Esophagus squamous epithelium (tissue), 5 donors: ENCODE measurements at places on chromosomes 1 and 21.

DNA sequence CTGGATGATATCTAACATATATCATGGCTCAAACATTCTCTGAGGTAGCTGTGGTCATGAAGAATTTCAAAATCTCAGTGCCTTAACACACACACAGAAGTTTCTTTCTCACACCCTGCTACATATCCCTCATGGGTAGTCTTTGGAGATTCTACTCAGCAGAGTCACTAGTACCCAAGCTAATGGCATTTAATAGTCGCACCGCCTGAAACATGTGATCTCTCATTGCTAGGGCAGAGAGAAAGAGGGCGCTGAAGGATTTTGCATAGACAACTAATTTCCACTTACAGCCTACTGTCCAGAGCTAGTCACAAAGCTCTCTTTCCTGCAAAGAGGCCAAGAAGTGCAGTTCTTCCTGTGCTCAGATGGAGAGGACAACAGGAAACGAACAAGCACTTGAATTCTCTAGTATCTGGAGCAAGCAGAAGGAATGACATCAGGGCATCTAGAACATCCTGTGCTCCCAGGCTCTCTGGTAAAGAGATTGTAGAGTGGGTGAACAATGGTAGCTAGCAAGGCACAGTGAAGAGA, 183.4 kb upstream of the PTBP2 start:
- no peak for DNase-seq

DNA sequence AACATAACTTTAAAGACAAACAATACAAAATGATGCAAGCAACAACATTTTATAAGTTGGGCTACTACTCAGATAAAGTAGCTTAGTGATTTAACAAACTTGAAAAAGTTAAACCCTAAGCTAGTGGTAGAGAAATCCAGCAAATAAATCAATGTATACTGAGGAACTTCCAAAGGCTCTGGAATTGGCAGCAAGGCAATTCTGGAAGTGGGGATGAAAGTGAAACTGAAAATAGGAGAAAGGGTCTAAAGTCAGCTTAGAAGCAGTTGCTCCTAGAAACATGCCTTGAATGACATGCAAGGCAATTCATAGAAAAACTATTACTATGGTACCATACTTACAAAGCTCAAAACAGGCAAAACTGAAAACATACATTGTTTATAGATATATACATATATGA, 90.0 kb upstream of the CAMK1G start:
- no peak for DNase-seq

DNA sequence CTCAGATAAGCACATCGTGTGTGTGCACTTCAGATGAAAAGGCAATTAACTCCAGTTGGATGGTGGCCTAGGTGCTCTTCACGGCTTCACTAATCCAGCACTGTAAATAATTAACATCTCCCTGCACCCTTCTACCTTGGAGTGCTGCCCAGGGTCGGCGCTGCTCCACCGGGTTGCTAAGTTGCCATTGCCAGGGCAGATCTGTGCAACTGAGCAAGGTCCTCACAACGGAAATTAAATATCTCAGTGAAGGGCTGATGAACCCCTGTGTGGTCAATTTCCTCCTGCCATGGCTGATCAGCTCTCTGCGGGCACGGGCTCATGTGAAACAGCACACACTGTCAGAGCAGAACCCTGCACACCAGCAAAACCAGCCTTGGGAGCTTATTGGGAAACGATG, 63.2 kb downstream of the SYDE2 start:
- no peak for DNase-seq

DNA sequence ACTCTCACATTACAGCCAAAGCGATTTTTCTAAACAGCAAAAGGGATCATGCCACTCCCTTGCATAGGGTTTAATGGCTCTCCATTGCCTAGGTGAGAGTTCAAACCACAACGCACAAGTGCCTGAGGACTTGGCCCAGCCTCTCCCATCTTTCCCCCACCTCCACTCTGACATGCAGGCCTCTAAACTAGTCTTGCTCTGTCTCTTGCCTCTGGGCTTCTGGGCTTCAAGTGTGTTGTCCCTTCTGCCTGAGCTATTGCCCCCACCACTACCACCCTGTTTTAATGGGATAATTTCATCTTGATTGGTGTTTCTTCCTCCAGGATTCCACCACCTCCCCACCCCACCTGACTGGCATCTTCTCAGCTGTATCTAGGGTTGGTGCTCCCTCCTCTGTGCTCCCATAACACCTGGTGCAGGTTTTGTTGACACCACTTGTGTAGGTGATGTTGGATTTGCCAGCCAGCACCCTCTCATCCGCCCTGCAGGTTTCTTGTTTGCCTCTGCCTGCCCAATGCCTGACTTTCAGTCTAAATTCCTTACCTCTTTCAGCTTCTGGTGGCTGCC, 2.7 kb upstream of the ZBTB21 start:
- DNase-seq = no peak

DNA sequence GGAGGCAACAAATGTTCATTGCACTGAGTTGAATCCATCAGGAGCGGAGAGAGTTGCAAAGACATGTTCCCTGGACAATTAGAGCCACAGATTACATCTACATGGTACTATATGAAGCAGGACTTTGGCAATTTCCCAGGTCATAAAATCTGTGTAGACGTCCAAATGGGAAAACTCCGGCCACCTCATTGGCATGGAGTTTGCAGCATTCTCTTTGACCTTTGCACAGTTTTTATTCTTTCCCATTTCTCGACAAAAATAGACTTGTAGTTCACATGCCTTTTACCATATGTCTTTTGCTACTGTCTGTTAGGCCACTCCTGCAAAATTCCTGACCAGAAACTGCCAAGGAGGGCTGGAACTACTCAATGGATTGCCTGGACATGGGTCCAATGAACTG, 48.2 kb downstream of the UBE2T start:
- DNase-seq = no peak

- DNase-seq = no peak
Measured at GRCh38 chr1:67626090-67626860, 58.7 kb upstream of the GADD45A start.

GRCh38 chr1:167501515-167502191, 16.7 kb downstream of the CD247 start:
- DNase-seq = no peak

DNA sequence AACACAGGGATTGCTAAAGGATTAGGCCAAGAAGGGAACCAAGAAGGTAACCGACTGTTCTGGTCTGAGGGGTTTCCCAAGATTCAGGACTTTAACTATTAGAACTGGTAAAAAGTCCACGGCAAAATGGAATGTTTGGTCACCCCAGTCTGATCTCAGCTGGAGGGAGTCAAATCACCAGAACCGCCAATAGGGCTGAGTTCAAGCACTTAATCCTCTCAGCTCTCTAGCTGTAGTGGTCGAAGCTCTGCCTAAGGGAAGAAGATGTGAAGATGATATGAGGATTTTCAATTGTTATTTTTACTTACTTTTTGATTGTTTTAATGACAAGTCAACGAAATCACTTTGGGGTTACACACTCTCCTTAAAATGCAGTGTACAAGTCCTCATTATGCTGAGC, 29.1 kb downstream of the F5 start:
- DNase-seq = no peak

DNA sequence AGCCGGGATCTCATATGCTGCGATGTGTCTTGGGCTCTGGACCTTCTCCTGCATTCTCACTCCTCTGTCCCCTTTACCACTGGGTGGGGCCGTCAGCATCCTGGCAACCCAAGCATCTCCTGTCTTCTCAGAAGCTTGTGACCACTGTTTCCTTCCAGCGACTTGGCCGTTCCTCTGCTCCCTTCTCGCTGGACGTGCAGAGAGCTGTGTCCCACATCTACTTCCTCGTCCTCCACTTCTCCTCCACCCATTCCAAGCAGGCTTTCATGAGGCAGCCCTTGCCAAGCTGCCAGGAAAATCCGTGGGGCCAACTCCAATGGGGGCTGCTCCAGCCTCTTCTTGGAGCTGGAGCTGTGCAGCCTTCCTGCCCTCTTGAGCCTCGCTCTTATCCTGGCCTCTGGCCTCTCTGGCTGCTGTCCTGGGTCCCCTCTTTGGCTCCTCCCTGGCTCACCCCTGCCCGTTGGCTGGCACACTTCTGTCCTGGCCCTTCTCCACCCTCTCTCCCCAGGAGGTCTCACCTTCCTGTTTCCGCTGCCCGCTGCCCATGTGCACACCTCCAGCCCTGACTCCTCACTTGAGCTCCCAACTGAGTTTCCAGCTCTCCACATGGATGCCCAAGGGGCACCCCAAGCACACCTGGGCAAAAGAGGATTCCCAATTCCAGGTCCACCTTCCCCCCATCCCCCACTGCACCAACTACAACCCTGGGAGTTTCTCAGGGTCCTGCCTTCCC, 8.7 kb downstream of the FAM131C start:
- no peak for DNase-seq

DNA sequence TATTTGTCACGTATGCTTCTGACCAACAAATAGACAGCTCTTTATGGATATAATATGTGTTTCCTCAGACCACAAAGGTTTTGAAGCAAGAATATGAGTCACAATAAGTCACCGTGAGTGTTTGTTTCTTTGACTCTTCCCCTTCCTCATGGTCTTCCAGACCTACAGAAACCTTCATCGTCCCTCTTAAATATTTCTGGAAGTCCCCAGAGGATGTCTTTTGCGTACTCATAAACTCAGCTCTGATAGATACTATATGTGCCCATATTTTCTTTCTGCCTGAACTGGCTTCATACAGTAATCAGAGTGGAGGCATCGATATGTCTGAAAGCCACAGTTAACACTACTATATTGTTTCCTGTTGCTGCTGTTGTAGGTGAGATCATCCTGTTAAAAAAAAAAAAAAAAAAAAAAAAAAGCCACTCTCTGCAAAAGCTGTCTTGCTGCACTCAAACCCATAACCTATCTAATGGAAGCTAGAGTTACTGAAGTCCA, 38.4 kb downstream of the ADAMTS1 start:
- no peak for DNase-seq
